ENCODE measurements at places on chromosomes 6 and 20.
A peak's percentile ranks its signal among the peaks of the same experiment; 100 is the strongest.

- DNase-seq: no peak
Observed at GRCh38 chr6:23980965-23981364, 145.1 kb upstream of the NRSN1 start.

GRCh38 chr6:31041372-31041974, 31.2 kb downstream of the MUC22 start:
- no peak for DNase-seq

- no peak for DNase-seq
Observed at GRCh38 chr6:55979526-55979925, 104.1 kb upstream of the BMP5 start.

GRCh38 chr6:81962198-81962597, 209.7 kb upstream of the TENT5A start:
- no peak for DNase-seq

DNA sequence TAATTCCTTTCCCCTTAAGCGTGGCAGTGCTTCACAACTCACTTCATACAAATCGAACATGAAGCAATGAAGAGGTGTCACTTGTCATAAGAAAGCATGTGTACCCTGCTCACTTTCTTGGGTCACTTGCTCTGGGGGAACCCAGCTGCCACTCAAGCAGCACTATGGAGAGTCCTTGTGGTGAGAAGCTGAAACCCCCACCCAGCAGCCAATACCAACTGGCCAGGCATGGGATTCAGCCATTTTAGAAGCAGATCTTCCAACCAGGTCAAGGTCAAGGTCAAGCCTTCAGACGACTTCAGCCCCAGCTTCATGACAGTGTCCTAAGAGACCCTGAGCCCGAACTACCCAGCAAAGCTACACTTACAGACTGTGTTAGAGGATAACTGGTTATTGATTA, 62.8 kb downstream of the PSMB1 start:
- DNase-seq: no peak

- DNase-seq: peak; percentile 20
Observed at GRCh38 chr6:87682310-87682709, 19.7 kb downstream of the AKIRIN2 start.

- peak; percentile 83 for DNase-seq
Observed at GRCh38 chr20:5065879-5066383, 53.8 kb downstream of the PCNA start.

- no peak for DNase-seq
Observed at GRCh38 chr6:125714441-125715090, 34.9 kb upstream of the HEY2 start.

DNA sequence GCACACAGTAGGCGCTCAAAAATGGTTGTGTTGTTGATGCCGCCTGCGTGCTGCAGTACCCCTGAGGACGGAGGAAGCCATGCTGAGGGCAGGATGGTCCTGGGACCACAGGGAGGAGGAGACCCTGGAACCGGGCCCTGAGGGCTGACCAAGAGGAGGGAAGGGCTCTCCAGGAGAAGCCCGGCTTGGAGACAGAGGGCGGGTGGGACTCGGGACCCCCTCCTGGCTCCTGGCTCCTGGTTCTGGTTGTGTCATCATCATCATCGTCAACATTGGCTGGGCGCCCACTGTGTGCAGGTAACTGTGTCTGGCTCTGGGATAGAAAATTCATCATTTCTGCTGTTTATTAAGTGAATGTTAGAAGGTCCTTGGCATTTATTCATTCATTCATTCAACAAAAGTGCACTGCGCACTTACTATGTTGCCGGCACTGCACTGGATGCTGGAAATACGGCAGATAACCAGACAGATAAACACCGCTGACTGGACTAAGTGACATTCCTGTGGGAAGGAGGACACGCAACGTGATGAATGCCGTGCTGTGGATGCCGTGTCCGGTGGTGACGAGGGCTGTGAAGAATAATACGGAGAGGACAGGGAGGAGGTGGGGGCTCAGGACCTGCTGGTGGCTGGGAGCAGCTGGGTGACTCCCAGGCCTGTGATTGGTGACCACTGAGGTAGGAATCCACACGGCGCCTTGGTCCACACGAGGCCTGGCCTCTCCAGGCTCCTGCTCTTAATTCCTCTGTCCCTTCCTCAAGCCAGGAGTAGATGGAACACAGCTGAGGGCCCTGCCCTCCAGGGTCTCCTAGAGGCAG, 35.3 kb downstream of the SPDEF start:
- DNase-seq: no peak

GRCh38 chr6:95698271-95698670, 120.9 kb downstream of the MANEA start:
- no peak for DNase-seq

- peak; percentile 31 for DNase-seq
Observed at GRCh38 chr6:32796848-32797776, 19.7 kb downstream of the HLA-DOB start.

- DNase-seq: no peak
Observed at GRCh38 chr20:54268941-54269340, 61.1 kb downstream of the PFDN4 start.

DNA sequence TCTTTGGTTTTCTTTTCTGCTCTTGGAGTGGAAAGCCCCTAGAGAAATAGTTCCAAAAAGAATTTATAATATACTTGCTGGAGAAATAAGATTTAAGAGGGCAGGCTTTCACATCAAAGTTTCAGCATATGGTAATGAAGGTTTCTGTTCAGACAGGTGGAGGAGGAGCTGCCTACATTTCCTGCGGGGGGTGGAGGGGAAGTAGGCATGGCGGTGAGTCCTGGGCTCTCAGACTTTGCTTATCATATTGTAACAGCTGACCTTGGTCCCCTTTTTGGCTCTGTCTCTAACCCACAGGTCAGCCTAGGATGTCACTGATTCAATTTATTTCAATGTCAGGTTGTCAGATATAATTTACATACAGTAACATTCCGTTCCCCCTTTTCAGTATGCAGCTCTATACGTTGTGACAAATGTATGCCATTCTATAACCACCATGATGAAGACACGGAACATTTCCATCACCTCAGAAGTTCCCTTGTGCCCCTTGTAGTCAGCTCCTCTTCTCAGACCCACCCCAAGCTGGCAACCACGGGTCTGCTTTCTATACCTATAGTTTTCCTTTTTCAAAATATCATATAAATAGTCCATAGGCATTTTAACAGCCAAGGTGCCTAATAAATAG, 77.6 kb upstream of the GGTLC1 start:
- DNase-seq: no peak

DNA sequence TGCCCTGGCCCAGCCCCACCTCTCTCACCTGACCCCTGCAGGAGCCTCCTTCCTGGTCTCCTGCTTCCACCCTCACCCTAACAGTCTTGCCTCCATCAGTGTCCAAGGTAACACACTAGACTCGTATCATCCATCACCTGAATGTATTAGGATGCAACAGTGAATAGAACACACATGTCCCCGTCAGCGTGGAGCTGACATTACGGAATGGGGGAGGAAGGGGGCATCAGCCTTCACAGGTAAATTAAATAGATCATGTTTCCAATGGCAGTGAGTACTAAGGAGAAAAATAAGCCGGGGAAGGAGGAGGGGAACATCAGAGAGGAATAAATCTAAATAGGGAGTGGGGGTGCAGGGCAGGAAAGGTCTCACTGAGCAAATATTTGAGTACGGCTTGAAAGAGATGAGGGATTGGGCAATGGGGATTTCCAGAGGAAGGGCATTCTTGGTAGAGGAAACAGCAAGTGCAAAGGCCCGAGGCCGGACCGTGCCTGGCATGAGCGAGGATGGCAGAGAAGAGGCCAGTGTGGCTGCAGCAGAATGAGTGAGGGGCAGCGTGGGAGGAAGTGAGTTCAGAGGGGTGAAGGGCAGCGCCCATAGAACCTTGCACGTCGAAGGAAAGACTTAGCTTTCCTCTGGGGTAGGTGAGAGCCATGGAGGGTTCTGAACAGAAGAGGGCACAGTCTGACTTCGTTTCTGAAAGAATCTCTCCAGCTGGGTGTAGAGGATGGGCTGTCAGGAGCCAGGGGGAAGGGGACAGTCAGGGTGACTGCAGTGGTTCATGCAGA, 110.1 kb upstream of the PTPN1 start:
- no peak for DNase-seq

DNA sequence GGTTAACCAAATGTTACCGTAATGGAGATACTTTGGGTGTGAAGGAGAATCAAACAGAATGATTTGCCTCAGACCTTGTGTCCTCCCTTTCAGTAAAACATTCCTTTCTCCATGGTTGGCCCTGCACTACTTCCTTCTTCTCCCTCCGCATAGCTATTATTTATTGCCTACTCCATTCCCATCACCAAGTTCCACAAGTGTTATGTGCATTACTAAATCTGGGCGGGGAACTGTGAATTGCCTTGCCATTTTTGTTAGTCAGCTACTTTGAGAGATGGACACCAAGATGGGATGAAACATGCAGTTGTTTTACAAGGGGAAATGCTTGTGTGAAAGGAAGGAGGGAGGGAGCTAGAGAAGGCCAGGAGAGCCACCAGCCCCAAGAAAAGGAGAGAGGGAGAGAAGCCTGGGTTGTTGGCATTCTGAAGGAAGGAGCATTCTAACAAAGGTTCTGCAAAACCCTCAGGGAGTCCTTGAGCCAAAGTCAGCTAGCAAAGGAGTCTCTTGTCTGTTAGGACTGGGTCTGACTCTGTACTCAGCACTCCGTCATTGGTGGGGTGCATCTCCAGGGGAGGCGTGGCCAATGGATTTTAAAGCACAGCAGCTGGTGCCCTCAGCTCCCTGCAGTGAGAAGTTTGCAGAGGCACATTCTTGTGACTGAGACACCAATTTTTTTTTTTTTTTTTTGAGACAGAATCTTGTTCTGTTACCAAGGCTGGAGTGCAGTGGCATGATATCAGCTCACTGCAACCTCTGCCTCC, 83.6 kb upstream of the CHD6 start:
- DNase-seq: no peak

DNA sequence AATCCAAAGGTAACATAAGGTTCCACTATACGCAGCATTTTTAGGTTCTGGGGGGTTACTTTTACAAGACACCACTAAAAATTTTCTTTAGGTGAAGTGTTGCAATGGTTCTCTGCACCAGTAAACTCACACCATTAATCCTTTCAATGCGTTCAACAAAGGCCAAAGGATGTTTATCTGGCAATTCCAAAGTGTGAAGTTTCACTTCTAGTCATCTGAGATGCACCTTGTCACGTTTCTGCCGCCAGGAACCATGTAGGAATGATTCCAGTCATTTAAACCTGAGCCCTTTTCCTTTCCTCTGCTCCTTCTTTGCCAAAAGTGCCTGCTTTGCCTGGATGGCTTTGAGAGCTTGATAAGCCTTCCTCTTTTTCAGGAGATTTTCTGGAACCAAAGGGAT, 54.8 kb downstream of the CD164 start:
- no peak for DNase-seq

GRCh38 chr6:44642349-44642748, 254.8 kb downstream of the CDC5L start:
- DNase-seq: no peak

- no peak for DNase-seq
Observed at GRCh38 chr20:49161428-49162152, 26.5 kb downstream of the STAU1 start.

DNA sequence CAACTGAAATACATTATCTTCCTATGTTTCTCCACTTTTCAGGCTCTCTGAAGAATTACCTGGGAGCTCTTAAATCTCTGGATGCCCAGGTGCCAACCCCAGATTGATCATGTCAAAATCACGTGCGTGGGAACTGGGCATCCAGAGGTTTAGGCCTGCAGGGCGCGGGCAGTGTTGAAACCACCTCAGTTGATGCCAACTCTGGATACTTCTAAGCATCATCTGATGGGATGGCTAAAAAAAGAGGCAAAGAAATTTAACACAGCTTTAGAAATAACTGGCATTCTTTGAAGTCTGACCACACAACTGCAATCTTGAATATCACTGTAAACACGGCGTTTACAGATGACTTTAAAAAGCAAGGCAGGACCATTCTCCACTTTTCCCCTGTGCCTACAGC, 41.9 kb downstream of the PTGIS start:
- DNase-seq: no peak

DNA sequence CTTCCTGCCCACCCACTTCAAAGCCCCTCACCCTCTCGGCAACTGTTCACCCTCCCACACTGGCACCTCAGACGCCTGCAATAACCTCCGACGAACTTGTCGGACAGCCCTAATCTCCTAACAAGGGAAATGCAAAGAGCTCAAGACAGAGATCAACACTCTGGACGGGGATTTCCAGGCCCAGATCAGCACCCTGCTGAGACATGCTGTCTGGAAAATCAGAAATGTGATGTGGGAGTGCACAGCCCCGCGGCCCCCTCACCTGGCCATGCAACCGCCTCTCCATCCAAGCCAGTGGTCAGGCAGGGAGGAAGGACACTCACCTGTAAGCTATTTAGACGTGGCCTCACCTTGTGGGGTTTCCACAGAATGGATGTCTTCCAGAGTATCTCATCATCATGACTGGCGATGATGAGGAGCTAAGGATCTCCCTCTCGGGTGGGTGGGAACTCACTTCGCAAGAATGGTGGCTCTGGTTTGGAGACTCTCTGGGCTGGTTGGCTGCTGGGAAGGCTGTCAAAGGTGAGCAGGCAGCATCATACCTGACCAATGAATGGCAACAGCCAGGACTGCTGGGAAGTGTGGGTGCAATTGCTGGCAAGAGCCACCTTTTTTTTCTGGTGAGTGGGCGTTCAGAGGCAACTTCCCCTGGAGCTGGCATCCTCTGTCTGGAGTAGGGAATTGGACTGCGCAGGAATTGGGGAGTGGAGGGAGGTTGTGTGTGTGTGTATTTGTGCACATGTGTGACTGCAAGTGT, 28.1 kb upstream of the ADTRP start:
- no peak for DNase-seq

DNA sequence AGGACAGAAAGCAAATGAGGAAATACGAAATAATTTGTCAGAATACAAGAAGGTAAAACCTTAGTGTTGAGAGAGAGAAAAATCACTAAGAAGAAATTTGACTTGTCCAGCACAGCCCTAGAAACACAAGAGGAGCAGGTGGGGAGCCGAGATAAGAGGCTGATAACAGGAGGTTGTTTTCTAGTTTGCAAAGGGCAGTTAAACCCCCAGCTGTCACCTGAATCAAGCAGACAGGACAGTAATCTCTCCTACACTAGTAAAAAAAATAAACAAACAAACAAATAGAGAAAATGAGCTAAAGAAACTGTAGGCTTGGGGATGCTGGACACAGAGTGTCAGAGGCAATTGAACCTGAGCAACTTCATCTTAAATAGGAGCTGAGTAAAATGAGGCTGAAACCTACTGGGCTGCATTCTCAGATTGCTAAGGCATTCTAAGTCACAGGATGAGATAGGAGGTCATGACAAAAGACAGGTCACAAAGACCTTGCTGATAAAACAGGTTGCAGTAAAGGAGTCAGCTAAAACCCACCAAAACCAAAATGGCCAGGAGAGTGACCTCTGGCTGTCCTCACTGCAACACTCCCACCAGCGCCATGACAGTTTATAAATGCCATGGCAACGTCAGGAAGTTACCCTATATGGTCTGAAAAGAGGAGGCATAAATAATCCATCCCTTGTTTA, 40.4 kb downstream of the FAM184A start:
- DNase-seq: no peak

- DNase-seq: no peak
Observed at GRCh38 chr6:33967966-33968724, 164.3 kb upstream of the MLN start.

GRCh38 chr6:41818271-41819054, 31.0 kb downstream of the TOMM6 start:
- DNase-seq: no peak
